ENCODE measurements at places on chromosomes 5 and 9. TPM values are rescaled to one million over a fixed set of nuclear protein-coding genes. Genes with fewer than 3 reads are reported as not detected.

- peak; percentile 81 for DNase-seq
- peaks cover 13% of the 10 kb centered on the region for H3K4me1 ChIP-seq
- no peak overlapping the region for H3K27ac ChIP-seq
- no peaks in the 10 kb centered on the region for H3K27me3 ChIP-seq
- H3K36me3 ChIP-seq, result peaks cover 25% of the 10 kb centered on the region
- H3K4me3 ChIP-seq, result peak overlapping the region; percentile 57
Measured at GRCh38 chr5:5492087-5492933, 69.8 kb downstream of the ICE1 start.

Gene SLC25A2
- total RNA-seq, result 0.74 TPM

Gene MCIDAS
- not detected for total RNA-seq

DNA sequence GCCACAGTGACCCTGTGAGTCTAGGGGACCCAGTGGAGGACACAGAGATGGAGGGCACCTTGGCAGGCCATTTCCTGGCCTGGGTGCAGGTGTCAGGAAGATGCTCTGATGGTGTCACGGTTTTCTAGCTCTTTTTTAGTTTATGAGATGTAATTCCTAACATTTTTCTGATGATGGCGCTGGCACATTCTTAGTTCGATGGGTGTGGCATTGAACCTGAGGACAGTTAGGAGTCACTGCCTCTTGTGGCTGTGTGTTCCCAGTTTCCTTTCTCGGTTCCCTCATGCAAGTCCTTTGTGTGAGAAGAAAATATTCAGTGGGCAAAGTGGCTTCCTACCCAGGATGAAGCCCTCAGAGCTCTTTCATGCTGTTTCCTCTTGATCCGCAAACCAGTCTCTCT, 129.4 kb upstream of the ICE1 start:
- no peak overlapping the region for H3K27ac ChIP-seq
- DNase-seq, result no peak
- no peaks in the 10 kb centered on the region for H3K27me3 ChIP-seq

Gene TIMD4
- total RNA-seq, result 5.1 TPM

Gene PARP8
- 217 TPM for total RNA-seq
